AG09319 (cell line): ENCODE measurements at places on chromosomes 16 and 17.

DNA sequence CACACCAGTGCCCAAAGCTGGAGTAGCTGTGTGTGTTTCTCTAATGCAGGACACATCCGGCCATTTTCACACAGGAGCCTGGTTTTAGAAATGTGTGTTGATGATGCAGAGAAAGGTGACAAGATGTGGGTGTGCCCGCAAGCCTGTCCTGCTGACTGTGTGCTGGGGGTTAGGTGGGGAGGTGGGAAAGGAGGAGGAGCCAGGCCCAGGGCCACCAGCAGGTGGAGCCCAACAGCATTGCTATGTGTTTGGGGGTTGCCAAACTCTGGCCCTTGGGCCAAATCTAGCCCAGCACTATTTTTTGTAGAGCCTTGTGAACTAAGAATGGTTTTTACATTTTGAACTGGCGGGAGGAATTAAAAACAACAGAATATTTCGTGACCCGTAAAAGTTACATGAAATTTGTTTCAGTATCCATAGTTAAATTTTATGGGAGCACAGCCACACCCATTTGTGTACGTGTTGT is 61.7 kb upstream of the LGALS9 start:
- DNase-seq: no peak

GRCh38 chr16:70565053-70565452 is 41.4 kb downstream of the SF3B3 start:
- DNase-seq: no peak

GRCh38 chr16:68377667-68378393 is 67.0 kb downstream of the PRMT7 start:
- no peak for DNase-seq

GRCh38 chr17:1322480-1322879 is 43.0 kb downstream of the TRARG1 start:
- no peak for DNase-seq

DNA sequence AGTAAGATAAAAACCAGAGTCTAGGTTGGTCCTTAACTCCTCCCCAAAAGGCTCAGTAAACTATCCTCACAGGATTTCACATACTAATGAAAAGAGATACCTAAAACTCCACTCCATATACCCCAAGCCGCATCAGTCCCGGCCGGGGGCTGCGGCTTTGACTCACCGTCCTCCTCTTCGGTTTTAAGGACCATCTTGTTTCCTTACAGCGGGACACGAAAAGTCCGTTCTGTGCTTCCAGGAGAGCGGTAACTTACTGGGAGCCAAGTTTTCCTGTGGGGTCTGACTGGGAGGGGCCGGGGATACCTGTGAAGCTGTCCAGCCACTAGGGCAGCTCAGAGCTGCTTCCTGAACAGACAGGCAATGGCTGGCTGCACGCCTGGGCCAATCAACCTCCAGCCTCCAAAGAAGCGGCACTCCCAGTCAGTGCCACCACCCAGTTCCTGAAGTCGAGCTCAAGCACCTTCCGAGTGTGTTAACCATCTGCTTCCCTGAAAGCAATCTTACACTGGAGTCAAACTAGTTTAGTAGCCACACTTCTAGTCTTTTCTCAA is 45.5 kb downstream of the CYTH1 start:
- DNase-seq: no peak

GRCh38 chr16:53784291-53784690 is 80.3 kb downstream of the FTO start:
- no peak for DNase-seq

DNA sequence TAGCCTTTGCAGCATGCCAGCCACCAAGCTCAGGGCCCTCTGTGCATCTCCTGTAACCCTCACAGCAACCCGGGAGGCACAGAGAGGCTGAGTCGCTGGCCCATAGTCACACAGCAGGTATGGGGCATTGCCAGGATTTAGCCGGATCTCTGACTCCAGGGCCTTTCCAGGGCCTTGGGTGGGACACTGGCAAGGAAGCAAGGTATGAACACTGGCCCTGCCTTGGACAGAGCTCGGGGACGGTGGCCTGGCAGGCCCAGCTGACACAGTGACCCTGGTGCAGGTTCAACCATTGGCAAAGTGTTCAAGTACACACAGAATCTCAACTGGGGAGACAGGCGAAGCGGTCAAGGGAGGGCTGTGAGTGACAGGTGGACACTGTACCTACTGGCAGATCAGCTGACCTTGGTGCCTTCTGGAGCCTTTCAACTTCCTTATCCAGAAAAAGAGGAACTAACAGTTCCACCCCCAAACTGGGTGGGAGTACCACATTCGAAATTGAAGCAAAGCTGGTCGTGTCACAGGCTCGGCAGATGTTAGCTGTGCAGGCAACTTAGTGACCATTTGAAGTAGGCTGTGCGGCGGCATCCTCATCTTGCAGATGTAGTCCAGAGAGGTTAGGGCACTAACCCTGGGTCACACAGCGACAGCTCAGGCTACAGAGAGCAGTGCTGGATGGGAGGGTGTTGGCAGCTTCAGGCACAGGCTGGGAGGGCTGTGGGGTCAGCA is 287.4 kb downstream of the SEC14L1 start:
- no peak for DNase-seq

DNA sequence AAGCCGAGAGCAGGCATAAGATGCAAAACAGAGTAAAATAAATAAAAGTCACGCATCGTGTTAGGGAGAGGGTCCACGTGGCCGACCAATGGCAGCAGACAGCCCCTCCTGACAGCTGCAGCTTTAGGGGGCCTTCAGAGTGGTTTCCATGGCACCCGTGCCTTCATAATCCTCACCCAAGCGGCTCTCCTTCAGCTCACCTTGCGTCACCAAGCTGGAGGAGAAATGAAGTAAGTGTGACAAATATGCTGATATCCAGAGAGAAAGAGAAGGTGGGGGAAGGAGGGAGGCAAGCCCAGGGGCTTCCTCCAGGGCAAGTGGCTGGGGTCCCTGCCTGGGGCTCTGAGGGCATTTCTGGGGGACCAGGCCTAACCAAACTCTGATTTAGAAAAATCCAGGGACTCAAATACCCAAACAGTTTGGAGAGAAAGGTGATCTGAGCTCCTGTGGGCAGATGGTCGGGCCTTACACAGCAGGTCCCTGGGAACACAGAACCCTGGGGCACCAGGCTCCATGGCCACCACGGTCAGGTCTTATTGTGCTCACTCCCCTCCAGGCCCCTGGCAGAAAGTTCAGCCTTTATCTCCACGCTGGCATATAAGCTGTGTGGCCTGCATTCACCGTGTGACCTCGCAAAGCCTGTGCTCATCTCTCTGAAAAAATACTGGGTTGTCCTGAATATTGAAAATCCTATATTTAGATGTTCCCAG is 80.7 kb upstream of the TNRC6C start:
- no peak for DNase-seq

- no peak for DNase-seq
Observed at GRCh38 chr16:67805718-67806427, 487 bp downstream of the RANBP10 start.

DNA sequence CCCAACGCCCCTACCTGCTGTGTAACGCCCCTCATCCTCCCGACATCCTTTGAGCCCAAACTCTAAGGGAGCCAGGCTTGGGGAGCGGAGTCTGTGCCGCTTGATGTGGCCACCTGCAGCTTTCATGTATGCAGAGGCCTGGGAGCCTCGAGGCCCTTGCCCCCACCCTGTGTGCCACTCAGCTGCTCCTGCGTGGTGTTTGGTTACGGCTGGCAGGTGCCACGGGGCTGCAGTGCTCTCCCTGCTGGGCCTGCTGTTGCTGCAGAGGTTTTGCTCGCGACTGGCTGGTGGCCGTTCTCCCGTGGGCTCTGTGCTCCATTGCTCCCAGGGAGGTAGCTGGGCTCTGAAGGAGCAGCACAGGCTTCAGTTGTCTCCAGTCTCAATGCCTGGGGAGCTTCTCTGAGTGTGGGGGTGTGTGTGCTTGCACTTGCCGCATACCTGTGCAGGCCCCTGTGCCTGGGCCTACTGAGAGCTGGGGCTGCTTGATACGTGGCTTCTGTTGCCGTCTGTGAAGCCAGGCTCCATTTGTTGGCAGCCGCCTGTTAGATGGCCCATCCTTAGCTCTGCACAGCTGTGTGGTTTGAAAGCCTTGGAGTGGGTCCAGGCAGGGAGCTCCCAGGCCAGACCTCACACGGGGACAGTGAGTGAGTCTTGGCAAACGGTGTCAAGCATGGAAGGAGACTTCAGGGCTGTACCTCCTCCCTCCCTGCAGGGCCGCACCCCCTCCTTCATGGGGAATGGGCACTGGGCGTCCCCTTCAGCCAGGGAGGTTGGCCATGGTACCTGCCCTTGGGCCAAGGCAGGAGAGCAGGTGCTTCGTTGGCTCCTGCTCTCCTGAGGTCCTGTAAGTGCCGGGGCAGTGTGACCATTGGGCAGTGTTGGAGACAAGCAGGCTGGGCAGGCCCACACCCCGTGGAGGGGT is 47.2 kb downstream of the PDPK1 start:
- DNase-seq: no peak

DNA sequence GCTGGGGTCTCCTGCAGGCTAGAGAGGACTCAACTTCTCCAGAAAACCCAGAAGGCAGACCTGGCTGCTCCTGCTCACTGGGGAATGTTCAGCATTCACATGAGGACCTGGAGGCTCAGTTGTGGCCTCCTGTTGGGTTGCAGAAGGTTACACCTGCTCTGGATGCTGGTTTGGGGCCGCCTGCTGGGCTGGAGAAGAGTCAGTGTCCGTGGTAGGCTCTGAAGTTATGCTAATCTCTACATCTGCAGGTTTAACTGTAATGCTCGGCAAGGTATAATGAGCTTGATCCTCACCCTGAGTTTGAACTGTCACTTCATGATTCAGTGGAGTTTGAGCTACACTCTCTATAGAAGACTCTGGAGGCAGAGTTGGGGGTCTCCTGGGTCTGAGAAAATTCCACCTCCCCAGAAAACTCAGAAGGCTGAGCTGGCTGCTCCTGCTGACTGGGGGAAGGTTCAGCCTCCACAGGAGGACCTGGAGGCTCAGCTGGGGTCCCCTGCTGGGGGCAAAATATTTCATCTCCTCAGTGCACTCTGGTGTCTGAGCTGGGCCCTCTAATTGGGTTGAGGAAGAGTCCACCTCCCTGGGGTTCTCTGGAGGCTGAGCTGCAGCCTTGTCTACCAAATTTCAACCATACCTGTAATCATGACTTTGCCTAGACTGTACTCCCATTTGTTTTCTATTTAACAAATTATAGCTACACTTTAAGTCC is 23.5 kb downstream of the RDM1 start:
- DNase-seq: no peak

- DNase-seq: no peak
Observed at GRCh38 chr17:31738067-31738466, 121.0 kb downstream of the COPRS start.
